ENCODE measurements at places on chromosomes 1 and 21. TPM values are rescaled to one million over a fixed set of nuclear protein-coding genes. Genes with fewer than 3 reads are reported as not detected.

FCRL5 gene
- total RNA-seq: 1.5 TPM

GRCh38 chr1:11880911-11881748 is 22.4 kb upstream of the NPPB start:
- no peaks in the 10 kb centered on the region for H3K27me3 ChIP-seq
- peak; percentile 66 for DNase-seq
- no peak overlapping the region for H3K27ac ChIP-seq
- no peak overlapping the region for H3K4me3 ChIP-seq

CR2 gene
- 0.26 TPM for total RNA-seq

AMY2A gene
- not detected for total RNA-seq
